ENCODE measurements at places on chromosomes 12 and 14.

- DNase-seq = no peak
These were observed 33.0 kb downstream of the RDH12 start for GRCh38 chr14:67734675-67735074.

DNA sequence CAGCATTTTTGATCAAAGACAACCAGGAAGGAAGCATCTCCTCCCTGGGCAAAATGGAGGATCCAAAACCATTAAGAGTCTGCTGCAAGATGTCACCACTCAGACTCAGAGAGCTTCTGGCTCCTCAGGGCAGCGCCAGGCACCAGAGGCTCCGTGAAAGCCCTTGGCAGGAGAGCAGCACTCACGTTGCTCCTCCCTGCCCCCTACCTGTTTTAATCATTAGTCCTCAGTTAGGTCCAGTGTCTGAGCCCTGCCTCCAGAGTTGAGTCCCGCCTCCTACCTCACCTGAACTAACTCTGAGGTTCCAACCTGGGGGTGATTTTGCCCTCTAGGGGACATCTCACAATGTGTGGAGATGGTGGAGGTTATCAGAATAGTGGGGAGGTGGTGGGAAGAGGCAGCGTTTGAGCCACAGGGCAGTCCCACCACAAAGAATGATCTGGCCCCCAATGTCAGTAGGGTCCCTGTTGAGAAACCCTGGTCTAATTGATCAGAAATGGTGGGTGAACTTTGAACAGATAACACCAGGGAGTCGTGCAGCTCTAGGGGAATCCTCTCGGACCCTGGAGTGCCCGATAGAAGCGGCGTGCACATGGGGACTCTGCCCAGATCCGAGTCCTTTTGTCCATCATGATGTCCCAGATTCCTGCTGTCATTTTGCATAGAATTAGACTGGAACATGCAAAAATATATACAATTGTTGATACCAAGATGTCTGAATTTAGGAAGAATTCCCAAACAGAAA, 156.7 kb upstream of the DIO3 start:
- DNase-seq = no peak

DNA sequence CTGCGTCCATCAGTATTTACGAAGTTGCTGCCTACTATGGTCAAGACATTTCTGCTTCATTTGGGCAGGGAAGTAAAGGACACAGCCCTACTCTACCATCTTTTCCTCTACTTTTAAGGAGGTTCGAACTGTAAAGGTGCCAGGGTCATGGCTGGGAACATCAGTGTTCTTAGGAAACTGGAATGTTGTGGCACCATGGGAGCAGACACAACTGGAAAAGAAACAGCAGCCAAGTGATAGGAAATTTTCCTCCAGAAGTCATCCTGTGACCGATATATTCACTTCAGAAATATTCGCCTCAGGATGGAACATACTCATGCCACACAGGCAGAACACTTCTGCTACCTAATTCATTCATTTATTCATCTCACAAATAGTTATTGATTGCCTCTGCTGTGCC, 104.4 kb downstream of the ETV6 start:
- no peak for DNase-seq

DNA sequence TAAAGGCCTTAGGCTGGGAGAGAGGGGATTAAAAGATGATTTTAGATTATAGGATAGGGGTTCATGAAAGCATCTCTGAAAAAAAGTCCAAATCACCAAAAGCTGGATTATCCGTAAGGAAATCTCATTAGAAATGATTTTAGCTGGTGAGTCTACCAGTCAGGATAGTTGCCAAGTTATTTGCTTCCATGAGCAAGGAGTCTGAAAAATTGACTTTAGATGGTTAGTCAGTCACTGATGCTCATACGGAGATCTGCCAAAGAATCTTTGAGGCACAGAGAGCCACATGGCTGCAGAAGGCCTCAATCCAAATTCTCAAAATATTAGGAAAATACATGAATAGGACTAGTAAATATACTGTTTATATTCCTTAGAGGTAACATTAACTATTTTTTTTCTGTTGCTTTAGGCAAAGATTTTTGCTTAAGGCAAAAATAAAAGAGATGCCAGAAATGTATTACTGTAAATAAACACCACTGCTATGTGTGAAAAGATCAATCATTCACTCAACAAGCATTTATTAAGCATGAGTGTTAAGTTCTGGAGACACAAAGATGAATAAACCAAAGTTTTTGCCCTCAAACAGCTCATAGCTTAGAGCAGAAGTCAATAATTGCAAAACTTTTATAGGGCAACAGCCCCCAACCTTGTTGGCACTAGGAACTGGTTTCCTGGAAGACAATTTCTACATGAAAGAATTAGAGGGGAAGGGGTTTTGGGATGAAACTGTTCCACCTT, 105.2 kb downstream of the BBS10 start:
- DNase-seq = no peak

DNA sequence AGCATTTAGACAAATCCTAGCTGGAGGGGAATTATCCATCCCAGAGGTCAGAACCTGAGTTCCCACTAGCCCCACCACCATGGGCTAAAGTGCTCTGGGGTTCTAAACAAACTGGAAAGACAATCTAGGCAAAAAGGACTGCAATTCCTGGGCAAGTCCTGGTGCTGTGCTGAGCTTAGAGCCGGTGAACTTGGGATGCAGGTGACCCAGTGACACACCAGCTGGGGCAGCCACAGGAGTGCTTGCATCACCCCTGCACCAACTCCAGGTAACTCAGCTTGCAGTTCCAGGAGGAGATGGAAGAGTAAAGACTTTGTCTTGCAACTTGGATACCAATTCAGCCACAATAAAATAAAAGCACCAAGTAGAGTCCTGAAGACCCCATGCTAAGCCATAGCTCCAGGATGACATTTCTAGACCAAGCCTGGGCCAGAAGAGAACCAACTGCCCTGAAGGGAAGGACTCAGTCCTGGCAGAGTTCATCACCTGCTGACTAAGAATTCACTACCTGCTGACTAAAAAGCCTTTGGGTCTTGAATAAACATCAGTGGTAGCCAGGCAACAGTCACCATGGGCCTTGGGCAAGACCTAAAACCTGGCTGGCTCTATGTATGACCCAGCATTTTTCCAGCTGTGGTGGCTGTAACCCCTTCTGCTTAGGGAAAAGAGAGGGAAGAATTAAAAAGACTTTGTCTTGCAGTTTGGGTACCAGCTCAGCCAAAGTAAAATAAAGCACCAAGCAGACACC, 223.4 kb upstream of the DIO2 start:
- DNase-seq = no peak

DNA sequence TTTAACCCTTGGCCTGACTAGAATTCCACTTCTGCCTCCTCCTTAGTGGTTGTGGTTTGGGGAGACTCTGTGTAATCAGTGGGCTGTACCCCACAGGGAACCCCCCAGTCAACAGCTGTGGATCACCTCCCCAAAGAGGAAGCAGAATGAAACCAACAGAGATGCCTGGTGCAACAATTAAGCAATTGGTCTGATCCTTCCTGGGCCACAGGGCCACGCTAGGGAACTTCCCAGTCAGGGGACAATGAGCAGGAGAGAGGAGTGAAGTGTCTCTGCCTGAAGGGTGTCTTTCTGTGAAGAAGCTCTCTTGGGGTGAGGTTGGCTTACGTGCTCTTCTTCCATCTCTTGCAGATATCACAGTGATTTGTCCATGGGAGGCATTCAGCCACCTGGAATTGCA, 8.2 kb downstream of the PDE6H start:
- DNase-seq = no peak

DNA sequence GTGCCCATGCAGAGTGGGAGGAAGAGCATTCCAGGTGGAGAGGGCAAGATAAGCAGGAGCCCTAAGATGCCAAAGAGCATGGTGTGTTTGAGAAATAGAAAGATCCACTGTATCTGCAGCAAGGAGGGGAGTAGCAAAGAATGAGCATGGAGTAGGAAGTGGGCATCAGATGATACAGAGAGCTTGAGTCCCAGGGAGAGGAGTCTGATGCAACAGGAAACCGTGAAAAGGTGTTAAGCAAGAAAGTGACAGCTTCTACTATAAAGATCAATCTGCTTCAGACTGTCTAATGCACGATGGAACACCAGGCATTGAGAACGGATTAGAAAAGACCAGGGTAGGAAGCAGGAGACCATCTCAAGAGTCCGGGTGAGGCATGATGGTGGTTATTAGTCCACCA, 12.3 kb upstream of the GPRC5D start:
- no peak for DNase-seq

DNA sequence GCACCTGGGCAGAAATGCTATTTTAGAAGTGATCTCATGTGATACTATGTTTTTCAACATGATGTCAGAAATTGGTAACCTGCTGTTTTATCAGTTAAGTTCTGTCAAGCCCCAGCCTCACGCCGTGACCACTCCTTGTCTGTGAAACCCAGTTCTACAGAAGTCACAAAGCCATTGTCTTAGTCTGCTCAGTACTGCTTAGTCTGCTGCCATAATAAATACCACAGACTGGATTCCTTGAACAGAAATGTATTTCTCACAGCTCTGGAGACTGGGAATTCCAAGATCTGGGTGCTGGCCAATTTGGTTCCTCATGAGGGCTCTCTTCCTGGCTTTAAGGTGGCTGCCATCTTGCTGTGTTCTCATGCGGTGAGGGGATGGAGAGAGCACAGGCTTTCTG, 176.9 kb downstream of the PRKCH start:
- no peak for DNase-seq

GRCh38 chr12:101696251-101697196, 916 bp upstream of the CHPT1 start:
- no peak for DNase-seq

DNA sequence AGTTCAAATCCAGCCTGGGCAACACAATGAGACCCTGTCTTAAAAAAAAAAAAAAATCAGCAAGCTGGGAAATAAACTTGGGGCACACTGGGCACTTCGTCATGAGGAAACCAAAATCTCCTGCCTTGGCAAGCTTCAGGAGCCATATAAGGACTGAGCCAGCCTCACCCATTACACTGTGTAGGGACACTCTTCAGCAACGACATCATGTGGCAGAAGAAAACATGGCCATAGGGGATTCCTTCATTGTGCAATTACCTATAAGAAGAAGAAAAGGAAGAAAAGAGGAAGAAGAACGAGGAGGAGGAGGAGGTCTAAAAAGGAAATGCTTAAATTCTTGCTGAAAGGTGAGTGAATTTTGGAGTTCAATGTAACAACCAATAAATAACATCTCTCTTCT, 26.1 kb upstream of the IFNG start:
- DNase-seq = no peak

DNA sequence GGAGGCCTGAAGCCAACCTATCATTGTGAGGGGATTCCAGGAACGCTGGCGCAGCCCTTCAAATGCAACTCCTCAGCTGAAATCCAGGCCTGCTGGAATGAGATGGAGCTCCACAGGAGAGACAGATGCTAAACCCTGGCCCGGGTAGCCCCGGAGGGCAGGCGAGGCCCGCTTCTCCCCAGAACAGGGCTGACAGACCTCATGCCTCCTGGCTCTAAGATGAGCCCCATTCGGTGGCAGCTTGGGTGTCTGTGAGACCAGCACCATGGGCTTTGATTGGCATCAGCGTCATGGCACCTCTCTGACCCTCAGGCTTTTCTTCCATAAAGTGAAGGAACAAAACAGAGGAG, 382.2 kb downstream of the BCL11B start:
- no peak for DNase-seq

GRCh38 chr12:6961695-6962284, 8.7 kb downstream of the PHB2 start:
- DNase-seq = no peak

DNA sequence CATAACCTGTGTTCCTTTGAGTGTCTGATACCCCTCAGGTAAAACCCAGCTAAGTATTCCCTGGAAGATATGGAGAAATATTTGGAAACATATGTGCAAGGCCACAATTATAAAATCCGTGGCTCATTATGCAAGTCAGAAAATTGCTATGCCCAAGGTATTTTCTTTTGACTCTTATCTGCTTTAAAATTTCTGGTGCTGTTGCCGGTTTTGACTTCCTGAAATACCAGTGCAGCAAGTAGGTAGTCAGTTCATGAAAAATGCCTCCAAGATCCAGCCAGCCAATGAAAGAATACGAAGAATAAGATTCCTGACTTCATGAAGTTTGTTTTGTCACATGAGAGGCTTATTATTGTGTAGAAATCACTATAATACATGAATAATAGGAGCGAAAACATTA, 20.2 kb upstream of the FUT8 start:
- no peak for DNase-seq

DNA sequence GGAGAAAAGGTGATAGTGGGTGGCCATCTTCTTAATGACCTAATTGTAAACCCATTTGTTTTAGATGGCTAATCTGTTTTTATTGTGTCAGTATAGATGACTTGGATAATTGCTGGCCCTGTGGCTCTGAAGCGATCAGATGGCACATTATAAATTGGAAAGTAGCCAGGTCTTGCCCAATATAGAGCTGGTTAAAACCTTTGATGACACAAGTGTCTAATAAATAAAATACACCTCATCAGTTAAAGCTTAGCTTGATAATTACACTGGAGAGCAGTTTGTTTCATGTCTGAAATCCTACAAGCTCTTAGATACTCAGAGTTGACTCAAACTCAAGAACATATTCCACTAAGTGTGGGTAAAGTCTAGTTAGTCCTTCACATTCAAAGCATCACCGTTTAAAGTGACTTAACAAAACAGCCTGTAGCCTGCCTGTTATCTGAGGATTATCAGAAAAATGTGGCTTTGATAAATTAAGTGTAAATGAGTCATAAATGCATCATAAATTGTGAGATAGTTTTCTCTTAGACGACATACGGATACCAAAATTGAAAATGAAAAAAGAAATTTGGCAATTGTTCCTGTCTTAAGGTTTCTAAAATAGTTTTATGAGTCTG, 280.9 kb downstream of the LRIG3 start:
- no peak for DNase-seq

GRCh38 chr12:107404981-107405380, 280.6 kb upstream of the PWP1 start:
- no peak for DNase-seq

DNA sequence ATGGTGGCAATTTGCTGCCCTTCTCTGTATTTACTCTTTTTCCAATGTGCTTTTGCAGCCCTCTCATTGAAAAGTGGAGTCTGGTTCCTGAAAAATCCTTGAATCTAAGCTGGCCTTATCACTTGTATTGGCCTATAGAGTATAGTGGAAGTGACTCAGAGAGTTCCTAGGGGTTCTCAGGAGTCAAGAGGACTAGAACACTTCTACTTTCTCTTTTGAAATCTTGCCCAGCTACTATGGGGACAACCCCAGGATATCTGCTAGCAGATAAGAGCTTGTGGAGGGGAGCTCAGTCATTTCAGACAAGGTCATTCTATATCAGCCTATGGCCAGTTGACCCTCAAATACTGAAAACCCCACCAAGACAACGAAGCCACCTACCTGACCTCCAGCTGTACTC, 26.7 kb upstream of the WSCD2 start:
- DNase-seq = no peak

GRCh38 chr12:3132636-3133404, 55.6 kb downstream of the TSPAN9 start:
- no peak for DNase-seq

DNA sequence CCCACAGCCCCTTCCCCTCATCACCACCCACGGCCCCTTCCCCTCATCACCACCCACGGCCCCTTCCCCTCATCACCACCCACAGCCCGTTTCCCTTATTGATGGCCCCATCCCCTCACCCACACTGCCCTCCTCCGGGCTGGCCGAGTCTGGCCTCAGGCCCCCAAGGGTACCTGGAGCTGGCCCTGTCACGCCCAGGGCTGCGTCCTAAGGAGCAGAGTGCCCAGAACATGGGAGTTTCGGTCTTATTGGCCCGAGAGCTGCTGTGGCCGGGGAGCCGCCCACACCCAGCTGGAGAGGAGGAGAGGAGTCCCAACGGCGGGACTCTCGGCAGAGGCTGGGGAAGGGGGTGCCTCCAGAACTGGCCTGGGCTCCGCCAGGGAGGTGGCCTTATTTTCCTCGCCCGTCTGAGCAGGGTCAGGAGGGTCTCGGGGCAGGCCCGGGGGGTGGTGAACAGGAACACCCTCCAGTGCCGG, 182.3 kb downstream of the KIF26A start:
- DNase-seq = no peak

All from activated CD8-positive, alpha-beta memory T cell treated with anti-CD3 and anti-CD28 coated beads for 1 hour (primary cell).